ENCODE measurements at places on chromosomes 7 and 10.

- no peak for DNase-seq
Measured at GRCh38 chr10:4758256-4758655, 67.8 kb upstream of the AKR1E2 start.

DNA sequence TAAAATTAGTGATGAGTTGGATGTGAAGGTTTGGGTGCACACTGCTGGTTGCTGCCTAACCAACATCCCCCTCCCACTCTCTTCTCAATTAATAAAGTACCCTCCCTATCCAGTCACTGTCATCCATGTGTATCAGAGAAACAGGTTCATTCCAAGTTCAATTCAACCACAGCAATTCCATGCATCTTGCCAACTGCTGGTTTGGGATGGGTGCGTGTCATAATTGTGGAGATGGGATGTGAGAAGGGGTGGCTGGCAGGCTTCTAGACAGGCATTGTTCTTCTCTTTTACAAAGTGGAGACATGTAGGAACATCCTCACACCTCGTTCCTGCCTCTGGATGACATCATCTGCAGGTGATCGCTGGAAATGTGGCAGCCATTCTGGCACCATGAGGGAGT lies 7.5 kb upstream of the CNPY1 start:
- DNase-seq, result no peak

DNA sequence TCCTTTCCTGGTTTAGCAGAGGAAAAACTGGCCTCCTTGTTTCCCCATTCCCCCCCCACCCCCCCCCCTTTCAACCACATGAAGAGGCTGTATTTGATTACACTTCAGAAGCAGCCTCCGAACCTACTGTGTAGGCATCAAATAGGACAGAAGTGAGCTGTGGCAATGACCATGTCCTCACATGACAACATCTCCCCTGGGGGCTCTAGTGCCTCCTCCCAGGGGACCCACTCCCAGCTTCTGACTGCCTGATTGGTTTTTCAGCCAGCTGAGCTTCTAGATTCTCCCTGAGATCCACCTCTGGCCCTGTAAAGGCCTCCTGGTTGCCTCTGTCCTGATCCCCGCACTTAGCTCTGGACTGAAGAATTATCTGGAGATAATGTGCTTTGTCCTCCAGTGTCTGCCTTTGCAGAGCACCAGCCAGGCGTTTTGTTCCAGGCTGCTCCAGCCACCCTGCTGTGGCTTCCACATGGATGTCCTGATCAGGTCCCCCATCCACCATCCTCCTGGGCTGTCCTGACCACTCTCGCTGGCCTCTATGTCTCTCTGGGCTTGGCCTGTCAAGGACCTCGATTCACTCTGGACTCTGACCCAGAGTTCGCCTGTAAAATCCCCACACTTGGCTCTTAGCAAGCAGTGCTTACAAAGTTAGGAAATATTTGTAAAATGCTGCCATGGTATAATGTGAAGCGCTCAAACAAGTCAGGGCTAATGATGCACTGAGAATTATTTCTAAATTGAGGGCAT lies 42.4 kb upstream of the TOMM7 start:
- no peak for DNase-seq

GRCh38 chr10:1289591-1289990 lies 233.4 kb downstream of the WDR37 start:
- no peak for DNase-seq

- no peak for DNase-seq
Measured at GRCh38 chr7:756928-757560, 30.0 kb upstream of the PRKAR1B start.

- no peak for DNase-seq
Measured at GRCh38 chr10:74103560-74104258, 46.9 kb downstream of the AP3M1 start.

GRCh38 chr10:6726924-6727323 lies 146.8 kb upstream of the PRKCQ start:
- DNase-seq, result no peak

DNA sequence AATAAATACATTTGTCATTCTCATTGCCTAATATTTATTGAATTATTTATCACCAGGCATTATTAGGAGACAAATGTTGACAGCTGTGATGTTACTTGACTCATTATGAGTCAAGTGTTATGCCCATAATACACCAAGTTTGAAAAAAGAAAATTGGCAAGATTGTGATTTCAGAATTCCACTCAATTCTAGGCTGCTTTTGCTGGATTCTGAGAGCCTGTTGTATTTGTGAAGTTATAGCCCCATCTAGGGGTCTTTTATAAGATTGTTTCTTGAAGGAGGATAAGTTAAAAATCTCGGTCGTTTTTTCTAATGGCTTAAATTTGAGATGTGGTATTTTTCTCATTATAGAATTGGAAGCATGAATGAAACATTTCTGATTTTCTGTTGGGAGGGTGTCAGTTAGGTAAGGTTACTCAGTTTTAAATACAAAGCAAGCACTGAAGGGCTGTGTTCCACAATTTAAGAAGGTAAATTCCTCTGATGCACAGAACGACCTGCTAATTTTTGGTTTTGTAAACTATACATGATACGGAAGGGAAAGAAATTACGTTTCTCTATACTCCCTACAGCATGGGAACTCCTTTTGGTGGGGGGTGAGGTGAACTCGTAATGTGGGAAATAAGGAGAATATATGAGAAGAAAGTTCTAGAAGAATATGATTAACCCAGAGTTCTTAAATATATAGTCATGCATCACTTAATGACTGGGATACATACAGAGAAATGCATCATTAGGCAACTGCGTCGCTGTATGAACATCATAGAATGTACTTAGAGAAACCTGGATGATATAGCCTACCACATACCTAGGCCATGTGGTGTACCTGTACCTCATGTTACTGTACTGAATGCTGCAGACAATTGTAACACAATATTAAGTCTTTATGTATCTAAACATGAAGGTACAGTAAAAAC lies 2.6 kb downstream of the STK31 start:
- DNase-seq, result peak; percentile 83
